ENCODE measurements at places on chromosomes 6 and 20.

DNA sequence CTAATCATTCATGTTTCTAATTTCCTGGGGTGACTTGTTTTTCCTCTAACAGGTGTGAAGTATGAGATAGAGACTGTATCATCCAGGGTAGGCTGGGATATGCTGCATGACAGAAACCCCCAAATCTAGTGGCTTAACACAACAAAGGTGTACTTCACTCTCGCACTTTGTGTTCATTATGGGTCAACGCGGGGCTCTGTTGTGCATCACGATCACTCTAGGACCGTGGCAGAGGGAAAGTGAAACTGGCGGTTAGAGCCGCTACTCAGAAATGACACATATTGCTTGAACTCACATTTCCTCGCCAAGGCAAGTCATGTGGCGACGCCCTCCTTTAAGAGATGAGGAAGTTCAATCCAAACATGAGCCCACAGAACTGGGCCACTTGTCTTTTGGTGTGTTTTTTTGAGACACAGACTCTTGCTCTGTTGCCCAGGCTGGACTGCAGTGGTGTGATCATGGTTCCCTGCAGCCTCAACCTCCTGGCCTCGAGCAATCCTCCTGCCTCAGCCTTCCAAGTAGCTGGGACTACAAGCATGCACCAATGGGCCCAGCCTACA lies 41.3 kb downstream of the PCNA start:
- peak; percentile 45 for DNase-seq

- DNase-seq: peak; percentile 51
These were observed 259.4 kb upstream of the ECI2 start for GRCh38 chr6:4394786-4395185.

DNA sequence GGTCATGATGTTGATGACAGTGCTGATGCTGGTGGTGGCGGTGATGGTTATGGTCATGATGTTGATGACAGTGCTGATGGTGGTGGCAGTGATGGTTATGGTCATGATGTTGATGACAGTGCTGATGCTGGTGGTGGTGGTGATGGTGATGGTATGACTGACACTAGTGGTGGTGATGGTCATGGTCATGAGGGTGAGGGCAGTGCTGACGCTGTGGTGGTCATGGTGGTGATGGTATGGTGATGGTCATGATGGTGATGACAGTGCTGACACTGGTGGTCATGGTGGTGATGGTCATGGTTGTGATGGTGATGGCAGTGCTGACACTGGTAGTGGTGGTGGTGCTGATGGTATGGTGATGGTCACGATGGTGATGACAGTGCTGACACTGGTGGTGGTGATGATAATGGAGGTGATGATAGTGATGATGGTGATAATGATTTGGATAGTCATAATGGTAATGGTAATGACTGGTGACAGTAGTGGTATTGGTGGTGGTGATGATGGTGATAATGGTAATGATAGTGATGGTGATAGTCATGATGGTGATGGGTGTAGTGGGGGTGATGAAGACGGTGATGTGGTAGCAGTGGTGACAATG lies 206.2 kb downstream of the CDH4 start:
- no peak for DNase-seq

DNA sequence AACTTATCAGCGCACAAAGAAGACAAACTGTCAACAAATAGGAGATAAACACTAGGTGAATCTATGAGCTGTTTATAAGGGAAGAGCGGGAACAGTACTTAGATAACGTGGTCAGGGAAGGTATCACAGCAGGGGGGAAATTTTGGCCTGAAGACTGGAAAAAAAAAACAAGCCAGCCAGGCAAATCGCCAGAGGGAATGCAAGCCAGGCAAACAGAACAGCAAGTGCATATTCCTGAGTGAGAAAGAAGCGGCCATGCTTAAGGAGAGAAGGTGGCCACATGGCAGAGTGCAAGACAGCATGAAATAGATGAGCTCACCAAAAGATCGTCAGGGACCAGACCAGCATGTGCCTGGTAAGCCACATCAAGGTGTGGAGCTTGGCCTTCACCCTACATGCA lies 466.5 kb upstream of the ARID1B start:
- DNase-seq: no peak

DNA sequence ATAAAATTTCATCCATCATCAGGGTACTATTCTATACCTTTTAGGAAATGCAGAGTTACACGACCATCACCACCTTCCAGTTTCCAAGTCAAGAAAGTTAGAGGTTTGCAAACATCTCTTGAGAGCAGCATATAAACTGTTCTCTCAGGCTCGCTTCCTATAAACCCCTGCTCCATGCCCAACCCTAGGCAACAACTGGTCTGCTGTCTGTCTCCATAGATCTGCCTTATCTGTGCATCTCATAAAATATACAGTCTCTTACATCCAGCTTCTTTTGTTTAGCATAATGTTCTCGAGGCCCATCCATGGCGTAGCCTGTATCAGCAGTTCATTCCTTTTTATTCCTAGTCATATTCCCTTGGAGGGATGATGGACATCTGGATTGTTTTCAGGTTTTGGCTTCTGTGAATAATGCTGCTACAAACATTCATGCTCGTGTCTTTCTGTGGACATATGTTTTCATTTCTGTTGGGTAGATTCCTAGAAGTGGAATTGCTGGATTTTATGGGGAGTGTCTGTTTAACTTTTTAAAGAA lies 6.1 kb downstream of the PTPRT start:
- no peak for DNase-seq

Data from mesenchymal stem cell (in vitro differentiated cells and primary cell).